ENCODE measurements at places on chromosomes 13 and 19. TPM values are rescaled to one million over a fixed set of nuclear protein-coding genes. Genes with fewer than 3 reads are reported as not detected.

The IL17D gene
- 1.5 TPM for total RNA-seq

The GPR12 gene
- total RNA-seq: not detected

The ZNF331 gene
- total RNA-seq: 36.6 TPM

The RAB3A gene
- 2.7 TPM for total RNA-seq

The INSL3 gene
- not detected for total RNA-seq

The KCNN1 gene
- total RNA-seq: not detected

The FBXO17 gene
- 10.5 TPM for total RNA-seq

The MRPS31 gene
- 22.2 TPM for total RNA-seq

The FCGBP gene
- total RNA-seq: 95.3 TPM

The SIAH3 gene
- 0.06 TPM for total RNA-seq

The CLDND2 gene
- total RNA-seq: 1.9 TPM

The CDX2 gene
- total RNA-seq: not detected

The UHRF1 gene
- 1.3 TPM for total RNA-seq

The RAB11B gene
- total RNA-seq: 101 TPM

DNA sequence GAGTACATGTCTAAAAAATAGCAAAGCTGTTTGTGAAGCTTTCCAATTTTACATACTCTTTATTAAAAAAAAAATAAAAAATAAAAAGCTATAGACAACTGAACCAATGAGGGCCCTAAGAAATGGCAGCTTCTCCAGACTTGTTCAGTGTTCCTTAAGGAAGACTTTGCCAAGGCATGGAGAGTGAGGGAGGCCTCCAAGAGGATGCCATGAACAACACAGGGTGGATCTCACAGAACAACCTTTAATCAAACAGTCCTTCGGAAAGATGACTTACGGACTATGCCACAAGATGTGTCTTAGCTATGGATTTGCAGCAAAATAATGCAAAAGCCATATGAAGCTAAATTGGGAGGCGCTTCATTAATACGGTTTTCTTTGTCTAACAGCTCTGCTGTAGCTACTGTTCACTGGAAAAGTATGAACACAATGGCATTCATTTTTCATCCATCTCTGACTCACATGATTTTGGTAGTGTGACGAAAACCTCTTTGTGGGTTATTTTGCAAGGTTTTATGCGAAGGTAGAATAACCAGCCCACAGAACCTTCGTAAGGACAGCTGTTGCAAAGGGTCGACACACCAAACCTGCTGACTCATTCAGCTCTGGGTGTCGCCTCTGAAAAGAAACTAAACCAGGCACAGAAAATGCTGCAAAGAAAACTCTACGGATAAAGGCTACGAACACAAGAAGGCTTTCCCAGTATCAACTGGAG lies 27.7 kb downstream of the EFNB2 start:
- no peak for DNase-seq

- no peak for DNase-seq
Measured at GRCh38 chr19:16213076-16213475, 15.4 kb downstream of the AP1M1 start.

- DNase-seq: no peak
Measured at GRCh38 chr19:7159105-7159933, 89.8 kb downstream of the ZNF557 start.

DNA sequence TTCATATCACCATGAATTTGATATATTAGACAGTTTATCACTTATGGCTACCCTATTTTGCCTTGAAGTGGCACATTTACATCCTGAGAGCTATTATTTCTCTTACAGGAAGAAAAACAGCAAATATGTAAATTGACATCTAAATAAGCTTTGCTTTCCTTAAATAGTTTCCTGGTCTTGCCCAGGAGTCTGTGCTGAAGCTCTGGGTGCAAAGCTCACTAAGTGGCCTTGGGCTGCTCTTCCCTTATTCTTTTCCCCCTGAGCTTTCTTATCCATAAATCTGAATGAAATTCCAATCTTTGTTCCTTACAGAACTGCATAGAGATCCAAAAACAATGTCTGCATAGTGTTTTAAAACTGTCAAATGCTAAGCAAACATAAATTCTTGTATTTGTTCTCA lies 56.3 kb downstream of the TNFSF13B start:
- DNase-seq: no peak

DNA sequence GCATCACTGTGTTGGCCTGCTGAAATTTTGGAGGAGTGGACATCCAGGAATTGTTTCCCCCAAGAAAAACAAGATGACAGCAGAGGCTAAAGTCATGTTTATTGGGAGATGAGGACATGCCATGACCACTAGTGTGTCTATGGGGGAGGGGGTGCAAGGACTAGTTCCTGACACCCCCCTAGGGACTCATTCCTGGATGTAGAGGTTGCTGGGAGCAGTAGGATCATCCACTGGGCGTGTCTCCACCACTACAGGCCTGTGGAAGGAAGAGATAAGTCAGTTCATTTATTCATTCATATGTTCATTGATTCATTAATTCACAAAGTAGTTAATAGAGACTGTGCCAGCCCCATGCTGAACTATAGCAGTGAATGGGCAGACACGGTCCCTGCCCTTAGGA lies 30.2 kb downstream of the MAP4K1 start:
- DNase-seq: no peak

GRCh38 chr13:76440568-76440967 lies 445.6 kb downstream of the KCTD12 start:
- no peak for DNase-seq

- DNase-seq: no peak
Measured at GRCh38 chr13:21799671-21800070, 128.8 kb downstream of the FGF9 start.

DNA sequence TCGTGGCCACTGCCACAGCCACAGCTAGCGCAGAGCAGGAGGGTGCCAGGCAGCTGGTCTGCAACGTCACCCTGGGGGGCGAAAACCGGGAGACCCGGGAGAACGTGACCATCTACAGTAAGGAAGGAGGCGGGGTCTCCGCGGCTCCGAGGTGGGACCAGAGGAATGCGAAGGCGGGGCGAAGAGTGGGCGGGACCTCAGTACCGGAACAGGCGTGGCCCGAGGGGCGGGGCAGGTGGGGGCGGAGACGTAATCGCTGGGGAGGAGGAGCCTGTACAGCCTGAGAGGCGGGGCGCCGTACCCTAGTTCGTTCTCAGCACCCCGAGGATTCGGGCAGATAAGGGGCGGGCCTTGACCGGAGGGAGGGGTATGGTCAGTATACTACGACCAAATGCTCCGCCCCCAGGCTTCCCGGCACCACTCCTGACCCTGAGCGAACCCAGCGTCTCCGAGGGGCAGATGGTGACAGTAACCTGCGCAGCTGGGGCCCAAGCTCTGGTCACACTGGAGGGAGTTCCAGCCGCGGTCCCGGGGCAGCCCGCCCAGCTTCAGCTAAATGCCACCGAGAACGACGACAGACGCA lies 2.5 kb downstream of the ICAM5 start:
- DNase-seq: peak; percentile 94

GRCh38 chr13:101817898-101818297 lies 365.4 kb downstream of the ITGBL1 start:
- DNase-seq: no peak

- DNase-seq: no peak
Measured at GRCh38 chr19:32358321-32358720, 12.9 kb downstream of the ZNF507 start.

DNA sequence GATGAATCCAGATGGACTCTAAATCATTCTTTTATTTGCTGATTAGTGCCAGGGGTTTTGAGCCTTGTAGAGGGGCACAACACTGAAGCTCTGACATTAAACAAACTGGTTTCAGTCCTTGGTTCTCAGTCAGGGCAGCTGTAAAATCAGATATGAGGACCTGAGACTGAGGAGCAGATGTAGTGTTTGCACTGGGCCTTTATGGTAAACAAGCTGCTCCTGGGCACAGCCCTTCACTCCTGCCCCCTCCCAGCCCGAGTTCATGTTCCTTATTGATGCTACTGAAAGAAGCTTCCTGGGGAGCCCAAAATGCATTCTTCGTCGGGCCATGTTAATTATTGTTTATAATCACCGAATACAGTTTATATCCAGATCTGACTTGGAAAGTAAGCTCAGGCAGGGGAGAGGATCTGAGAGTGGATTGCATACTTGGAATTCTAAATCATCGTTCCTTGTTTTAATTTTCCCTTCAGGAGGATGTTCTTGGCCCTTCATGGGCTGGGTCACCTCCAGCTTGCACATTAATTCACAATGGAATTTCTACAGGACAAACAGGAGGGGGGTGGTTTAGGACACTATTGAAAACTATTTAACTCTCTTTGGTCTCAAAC lies 213.5 kb downstream of the FGF9 start:
- DNase-seq: no peak

Measured in lower lobe of right lung (tissue), 2 donors.